ENCODE measurements at places on chromosomes 6 and 20.

GRCh38 chr6:9659848-9660247 is 755.0 kb downstream of the TFAP2A start:
- DNase-seq: no peak

DNA sequence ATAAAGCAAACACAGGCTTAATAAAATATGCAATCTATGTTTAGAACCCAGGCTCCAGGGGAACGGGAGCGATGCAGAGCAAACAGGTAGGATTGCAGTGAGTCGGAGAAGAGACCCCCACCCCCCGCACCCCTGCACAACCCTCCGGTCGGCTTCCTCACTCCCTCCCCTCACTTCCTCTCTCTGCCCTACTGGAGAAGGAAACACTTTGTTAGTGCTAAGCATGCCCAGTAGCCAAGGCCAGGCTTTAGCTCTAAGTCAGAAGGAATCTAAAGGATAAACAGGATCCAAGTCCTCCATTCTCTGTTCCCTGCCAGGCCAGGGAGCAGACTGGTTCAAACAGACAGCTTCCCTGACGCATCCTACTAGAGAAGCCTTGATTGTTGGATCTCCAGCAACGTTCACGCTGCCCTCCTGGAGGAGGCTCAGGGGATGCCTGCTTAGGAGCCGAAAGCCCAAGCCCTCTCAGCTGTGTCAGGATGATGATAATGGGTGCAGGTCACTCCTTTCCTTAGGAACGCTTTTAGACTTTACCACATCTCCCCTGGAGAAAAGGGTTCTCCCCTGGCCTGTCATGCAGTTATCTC is 14.7 kb downstream of the FOXQ1 start:
- DNase-seq: no peak

DNA sequence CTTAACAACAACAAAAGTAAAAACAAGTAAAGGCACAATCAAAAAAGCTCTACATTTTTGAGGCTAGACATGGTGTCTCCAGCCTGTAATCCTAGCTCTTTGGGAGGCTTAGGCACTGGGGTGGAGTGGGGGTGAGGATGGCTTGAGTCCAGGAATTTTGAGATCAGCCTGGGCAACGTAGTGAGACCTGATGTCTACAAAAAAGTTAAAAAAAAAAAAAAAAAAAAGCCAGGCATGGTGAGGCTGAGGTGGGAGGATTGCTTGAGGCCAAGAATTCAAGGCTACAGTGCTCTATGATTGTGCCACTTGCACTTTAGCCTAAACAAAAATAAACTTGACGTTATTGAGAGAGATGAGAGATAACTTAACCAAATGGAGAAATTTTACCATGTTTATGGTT is 60.1 kb downstream of the QKI start:
- no peak for DNase-seq

- DNase-seq: peak; percentile 63
Observed at GRCh38 chr20:23245553-23246181, 104.9 kb upstream of the NXT1 start.

DNA sequence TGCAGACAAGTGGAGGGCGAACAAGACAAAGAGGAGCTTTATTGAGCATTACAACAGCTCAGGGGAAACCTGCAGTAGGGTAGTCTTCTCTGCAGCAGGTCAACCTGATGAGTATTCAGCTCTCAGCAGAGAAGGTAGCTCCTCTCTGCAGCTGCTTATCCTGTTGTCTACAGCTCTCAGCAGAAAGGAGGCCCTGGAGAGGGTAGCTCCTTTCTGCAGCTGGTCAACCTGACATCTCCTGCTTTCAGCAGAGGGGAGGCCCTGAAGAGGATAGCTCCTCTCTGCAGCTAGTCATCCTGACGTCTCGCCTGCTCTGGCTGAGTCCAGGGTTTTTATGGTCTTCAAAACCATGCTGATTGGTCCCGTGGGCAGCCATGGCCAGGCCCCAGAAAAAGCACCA is 113.6 kb downstream of the CD24 start:
- no peak for DNase-seq

GRCh38 chr20:8344631-8345030 is 212.6 kb downstream of the PLCB1 start:
- DNase-seq: no peak

DNA sequence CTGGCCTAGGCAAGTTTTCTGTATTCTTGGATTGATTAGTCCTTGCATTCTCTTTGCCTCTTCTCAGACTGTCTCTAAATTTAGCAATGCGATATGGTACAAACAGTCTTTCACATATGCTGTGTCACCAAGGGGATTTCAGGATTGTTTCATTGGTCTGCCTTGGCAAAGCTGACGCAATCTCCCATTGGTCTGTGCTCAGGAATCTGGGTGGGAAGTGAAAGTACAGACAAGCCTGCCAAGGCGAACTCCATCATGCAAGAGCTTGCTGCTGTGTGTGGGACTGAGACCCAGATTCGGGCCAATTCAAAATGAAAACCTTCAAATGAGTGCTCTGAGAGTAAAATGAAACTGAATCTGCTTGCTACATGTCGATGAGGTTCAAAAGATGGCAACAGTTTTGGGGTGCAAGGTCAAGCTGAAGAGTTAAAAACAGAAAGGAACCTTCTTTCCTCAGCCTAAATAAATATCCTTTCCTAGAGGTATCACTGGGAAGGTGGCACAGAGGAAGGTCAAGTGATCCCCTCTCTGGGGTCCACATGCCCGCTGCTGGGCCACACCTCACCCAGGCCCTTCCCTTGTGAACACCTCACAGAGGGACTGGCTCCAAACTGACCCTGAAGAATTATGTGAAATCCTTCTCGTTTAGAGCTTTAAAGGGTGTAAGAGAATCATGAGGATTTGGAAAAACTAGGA is 198.8 kb upstream of the PREP start:
- peak; percentile 22 for DNase-seq

DNA sequence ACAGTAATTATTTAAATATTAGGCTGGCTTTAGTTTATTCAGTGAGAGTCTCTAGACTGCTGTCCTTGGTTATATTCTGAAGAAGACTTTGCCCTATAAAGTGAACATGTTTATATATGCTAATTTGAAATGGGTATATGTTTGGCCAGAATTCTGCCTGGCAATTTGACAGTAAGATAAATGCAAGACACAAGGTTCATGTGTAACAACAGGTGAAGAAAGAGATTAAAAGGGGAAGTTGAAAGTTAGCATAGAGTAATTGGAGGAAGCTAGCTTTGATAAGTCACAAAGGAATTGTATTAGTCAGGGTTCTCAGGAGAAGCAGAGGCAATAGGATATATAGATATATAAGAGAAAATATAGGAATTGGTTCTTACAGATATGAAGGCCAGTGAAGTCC is 191.4 kb downstream of the CENPW start:
- no peak for DNase-seq

GRCh38 chr6:107563694-107564588 is 74.0 kb downstream of the SOBP start:
- DNase-seq: no peak

GRCh38 chr20:22986601-22987000 is 48.5 kb upstream of the SSTR4 start:
- no peak for DNase-seq

GRCh38 chr6:129641344-129641743 is 68.6 kb downstream of the ARHGAP18 start:
- no peak for DNase-seq

DNA sequence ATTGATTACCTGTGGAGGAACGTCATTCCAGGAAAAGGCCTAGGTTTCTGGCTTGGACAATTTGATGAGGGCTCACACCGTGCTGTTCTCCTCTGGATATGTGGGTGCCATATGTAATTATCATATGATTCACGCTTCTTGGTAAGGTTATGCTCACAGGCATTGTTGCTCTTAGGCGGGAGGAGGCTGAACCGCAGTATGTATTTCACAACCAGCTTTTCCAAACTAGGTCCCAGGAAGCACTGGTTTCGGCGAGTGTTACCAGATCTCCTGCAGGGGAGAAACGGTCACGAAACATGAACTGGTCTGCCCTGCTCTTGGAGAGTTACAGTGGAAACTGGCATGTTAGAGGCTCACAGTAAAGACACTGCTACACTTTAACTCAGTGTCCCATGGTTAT is 793 bp upstream of the FAM50B start:
- DNase-seq: no peak

DNA sequence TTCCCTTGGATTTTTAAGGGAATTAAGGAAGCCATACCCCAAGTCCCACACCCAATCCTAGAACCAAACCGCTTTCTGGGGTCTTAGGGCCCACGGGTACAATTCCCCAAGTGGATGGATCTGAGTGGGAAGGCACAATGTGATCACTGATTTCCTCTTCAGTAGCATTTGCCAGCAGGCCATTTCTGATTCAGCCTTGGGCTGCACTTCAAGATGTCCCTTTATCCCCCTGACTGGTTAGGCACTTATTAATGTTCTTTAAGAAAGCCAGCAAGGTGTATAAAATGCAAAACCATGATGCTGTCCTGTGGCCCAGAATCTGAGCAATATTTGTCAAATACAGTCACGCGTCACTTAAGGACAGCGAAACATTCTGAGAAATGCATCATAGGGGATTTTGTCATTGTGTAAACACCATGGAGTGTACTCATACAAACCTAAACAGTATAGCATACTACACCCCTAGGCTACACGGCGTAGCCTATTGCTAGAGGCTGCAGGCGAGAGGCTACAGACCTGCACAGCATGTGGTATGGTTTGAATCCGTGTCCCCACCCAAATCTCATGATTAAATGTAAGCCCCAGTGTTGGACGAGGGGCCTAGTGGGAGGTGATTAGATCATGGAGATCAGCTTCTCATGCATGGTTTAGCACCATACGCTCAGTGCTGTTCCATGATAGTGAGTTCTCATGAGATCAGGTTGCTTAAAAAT is 234.2 kb downstream of the NRN1 start:
- no peak for DNase-seq

DNA sequence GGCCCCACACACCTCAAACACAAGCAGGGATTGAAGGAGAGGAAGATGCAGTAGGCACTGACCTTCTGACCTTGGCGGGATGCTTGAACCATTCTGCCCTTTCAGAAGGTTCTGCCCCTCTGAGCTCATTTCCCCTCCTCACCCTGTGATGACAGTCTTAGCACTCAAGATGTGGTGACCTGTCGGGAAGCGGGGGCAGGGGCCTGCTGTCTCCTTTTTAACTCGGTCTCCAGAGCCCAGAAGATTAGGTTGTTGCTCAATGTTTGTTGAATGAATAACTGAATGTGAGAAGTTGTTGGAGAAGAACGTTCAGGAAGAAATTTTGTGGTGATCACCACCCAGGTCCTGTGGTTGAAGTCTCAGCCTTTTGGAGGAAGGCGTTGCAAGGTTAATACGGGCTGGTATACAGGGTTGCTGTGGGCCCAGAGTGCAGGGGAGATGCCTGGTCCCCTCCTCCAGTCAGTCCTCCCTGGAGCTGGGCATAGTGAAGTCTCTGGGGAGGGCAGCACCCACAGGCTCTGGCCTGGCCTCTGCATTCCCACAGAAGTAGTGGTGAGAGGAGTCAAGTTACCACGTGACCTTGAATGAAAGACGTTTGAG is 49.7 kb upstream of the FUCA2 start:
- no peak for DNase-seq

DNA sequence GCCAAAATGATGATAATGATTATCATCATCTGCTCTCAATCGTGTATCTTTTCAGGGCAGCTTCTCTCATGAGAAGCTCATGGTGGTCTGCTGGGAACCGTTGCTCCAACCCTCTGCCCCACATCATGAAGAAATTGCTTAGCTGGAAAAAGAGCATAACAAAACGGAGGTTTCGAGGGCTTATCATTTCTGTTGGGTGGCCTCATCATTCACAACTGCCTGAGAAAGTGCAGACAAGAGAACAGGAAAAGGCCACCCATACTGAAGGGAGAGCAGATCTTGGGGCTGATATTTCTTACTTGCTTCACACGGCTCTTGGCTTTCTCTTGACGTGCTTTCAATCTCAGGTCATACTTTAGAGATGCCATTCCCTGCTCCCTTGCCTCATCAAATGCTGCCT is 471.6 kb downstream of the CD83 start:
- DNase-seq: no peak

GRCh38 chr20:54061101-54061881 is 9.1 kb downstream of the BCAS1 start:
- no peak for DNase-seq

DNA sequence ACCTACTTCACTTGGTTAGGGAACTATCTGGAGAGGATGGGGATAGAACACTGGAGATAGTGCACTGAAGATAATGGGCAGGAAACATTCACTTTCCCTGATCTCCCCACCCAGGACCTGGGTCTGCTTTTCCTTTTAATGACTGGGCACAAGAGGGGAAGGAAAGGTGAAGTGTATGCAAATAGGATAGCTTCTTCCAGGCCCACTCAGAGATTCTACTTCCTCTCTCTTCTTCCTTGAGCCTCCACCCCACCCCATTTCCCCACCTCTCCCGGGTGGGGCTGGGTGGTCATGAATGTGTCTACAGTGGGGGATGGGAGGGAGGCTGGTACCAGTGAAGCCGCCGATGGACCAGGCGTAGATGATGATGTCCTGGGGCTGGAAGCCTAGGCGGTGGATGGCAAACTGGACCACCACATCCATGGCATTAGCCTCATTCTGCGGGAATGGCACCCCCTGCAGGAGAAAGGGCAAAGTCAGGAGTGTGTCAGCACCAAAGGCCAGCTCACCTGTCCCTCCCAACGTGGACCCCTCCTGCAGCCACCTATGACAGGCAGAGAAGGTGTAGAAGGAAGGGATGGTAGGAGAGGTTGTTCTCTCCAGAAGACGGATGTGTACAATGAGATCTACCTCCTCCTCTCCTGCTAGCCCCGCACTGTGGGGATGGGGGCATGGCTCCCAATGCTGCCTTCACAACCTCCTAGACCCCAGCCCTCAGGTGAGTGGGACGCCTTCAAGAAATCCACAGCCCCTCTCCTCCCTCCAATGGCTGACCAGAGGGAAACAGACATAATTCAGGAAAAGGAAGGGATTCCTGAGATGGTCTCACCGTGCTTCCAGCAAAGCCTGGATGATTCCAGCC is 8.6 kb upstream of the LY6G5C start:
- no peak for DNase-seq

DNA sequence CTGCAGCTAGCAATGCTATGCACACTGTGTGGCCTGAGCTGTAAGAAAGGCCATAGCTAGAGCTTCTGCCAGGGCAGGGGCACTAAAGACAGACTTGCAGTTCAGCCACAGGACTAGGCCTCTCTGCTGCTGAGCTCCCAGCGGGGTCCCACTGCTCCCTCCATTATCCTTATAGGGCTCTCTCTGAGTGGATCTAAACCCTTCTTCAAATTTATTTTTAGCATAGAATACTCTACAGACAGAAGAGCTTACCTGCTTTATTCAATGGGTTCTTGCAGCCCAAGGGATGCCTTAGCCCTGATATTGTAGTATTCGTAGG is 100.9 kb upstream of the MLN start:
- DNase-seq: no peak

- no peak for DNase-seq
Observed at GRCh38 chr6:152301021-152301764, 336.0 kb downstream of the SYNE1 start.

- DNase-seq: no peak
Observed at GRCh38 chr6:163671355-163671754, 256.8 kb downstream of the QKI start.

GRCh38 chr20:32329817-32330554 is 28.1 kb upstream of the ASXL1 start:
- DNase-seq: no peak

GRCh38 chr20:43666376-43667328 is at the start of gene MYBL2:
TSS of gene MYBL2 (plus strand) at chr20:43667114. CDS start at chr20:43667284, 170 bp downstream.
- peak; percentile 74 for DNase-seq
